ENCODE measurements at places on chromosomes 16 and 17. TPM values are rescaled to one million over a fixed set of nuclear protein-coding genes. Genes with fewer than 3 reads are reported as not detected.

GRCh38 chr17:62703261-62703775 is 75.8 kb downstream of the MRC2 start:
- no peaks in the 10 kb centered on the region for H3K36me3 ChIP-seq
- H3K4me1 ChIP-seq = peaks cover 15% of the 10 kb centered on the region
- peak overlapping the region; percentile 65 for H3K27ac ChIP-seq
- H3K4me3 ChIP-seq = peak overlapping the region; percentile 67

DNA sequence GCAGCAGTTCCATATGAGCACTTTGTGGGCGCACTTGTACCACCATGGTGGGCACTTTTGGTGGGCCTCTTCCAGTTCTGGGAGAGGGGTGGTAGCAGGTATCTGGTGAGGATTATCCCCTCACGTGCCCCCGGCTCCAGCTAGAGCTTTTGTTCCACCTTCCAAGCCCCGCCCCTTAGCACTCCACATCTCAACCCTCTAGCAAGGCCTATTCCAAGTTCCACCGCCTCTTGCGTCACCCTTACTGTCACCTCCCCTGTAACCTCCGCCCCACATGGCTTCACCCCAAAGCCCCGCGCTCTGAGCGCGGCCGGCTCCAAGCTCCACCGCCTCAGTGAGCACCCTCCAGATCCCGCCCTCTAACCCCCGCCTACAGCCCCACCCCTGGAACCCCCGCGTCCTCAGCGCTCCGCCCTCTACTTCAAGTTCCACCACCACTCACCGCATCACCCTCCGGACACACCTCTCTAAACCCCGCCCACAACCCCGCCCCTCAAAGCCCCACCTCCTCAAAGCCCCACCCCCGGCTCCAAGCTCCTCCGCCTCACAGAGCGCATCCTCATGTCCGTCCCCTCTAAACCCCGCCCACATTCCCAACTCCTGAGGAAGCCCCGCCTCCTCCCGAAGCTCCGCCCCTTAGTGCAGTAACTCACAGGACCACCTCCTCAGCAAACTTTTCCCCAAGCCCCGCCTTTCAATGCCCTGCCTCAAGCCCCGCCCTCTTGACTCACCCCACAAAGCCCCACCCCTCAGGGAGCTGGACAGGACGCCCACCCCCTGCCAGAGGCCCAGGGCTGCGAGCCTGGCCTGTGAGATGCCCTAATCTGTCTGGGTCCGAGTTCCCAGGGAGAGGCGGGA is 11.1 kb downstream of the SCN4A start:
- H3K4me3 ChIP-seq = no peak overlapping the region
- no peaks in the 10 kb centered on the region for H3K4me1 ChIP-seq
- no peaks in the 10 kb centered on the region for H3K36me3 ChIP-seq
- no peak overlapping the region for H3K27ac ChIP-seq
- DNase-seq = peak; percentile 79

GRCh38 chr17:81934850-81935708 is 2.0 kb downstream of the PYCR1 start:
- H3K27me3 ChIP-seq = no peaks in the 10 kb centered on the region
- H3K4me1 ChIP-seq = peaks cover 6% of the 10 kb centered on the region
- no peak overlapping the region for H3K27ac ChIP-seq
- no peaks in the 10 kb centered on the region for H3K36me3 ChIP-seq
- no peak for DNase-seq

DNA sequence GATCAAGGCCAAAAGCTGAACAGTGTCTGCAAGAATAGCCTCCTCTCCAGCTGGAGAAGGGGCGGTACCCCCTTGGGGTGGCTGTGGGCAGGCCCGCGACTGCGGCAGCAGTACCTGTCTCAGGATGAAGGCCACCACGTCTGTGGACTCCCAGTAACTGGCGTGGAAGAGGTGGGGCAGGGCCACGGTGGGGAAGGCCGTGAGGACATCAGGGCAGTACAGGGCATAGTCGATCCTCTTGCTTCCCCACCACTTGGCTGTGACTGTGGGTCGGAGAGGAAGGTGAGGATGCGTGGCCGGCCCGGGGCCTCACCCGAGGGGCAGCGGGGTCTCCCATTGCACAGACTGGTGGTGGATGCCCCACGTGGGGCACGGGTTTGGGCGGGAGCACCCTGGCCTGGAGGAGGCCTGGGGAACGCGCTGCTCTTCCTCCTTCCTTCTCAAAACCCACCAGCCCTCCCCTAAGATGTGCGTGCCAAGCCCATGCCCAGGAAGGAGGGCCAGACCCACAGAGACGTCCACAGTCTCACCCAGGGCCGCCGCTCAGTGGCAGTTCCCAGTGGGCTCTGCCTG is 26.0 kb downstream of the PIMREG start:
- no peaks in the 10 kb centered on the region for H3K36me3 ChIP-seq
- DNase-seq = no peak
- no peak overlapping the region for H3K27ac ChIP-seq
- H3K27me3 ChIP-seq = no peaks in the 10 kb centered on the region
- peaks cover 3% of the 10 kb centered on the region for H3K4me1 ChIP-seq

GRCh38 chr16:60989592-60989991 is 1046.6 kb downstream of the CDH8 start:
- DNase-seq = no peak
- H3K36me3 ChIP-seq = no peaks in the 10 kb centered on the region
- H3K4me3 ChIP-seq = no peak overlapping the region
- H3K27me3 ChIP-seq = no peaks in the 10 kb centered on the region

DNA sequence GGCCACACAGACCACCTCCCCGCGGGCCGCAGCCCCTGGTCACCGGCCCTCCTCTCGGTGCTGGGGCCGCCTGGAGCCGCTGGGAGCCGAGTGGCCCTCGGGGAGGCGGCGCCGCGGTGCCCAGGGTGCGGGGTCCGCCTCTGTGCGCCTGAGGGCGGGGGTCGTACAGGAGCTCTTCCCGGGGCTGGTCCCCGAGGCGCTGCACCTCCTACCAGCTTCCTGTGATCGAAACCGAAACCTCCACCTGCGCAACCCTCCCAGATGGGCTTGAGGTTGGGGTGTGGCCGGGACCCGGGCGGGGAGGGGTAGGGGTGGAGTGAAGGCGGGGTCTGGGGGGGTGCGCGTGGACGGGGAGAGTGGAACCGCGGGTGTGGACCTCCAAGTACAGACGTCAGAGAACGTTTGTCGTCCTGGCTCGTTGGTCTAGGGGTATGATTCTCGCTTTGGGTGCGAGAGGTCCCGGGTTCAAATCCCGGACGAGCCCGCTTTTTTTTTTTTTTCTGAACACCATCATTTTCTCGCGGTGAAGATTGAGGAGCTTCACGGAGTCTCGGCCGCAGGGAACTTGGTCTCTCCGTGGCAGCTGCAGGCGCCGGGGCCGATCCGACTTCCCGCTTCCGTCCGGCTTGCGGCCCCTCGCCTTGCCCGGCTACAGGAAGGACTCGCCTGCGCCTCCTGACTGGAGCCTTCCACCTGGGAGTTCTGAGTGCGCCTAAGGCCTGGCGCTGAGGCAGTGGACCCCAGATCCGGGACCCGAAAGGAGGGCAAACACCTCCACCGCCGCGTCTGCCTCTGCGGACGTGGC is 23.9 kb downstream of the ZNF213 start:
- peak overlapping the region; percentile 76 for H3K4me3 ChIP-seq
- H3K27ac ChIP-seq = peak overlapping the region; percentile 40
- no peaks in the 10 kb centered on the region for H3K4me1 ChIP-seq
- H3K27me3 ChIP-seq = no peaks in the 10 kb centered on the region
- no peaks in the 10 kb centered on the region for H3K36me3 ChIP-seq

GRCh38 chr17:64073771-64074703 is 53.6 kb upstream of the ICAM2 start:
- no peak overlapping the region for H3K27ac ChIP-seq
- H3K4me3 ChIP-seq = no peak overlapping the region
- H3K36me3 ChIP-seq = peaks cover 32% of the 10 kb centered on the region
- H3K4me1 ChIP-seq = no peaks in the 10 kb centered on the region
- H3K27me3 ChIP-seq = no peaks in the 10 kb centered on the region

DNA sequence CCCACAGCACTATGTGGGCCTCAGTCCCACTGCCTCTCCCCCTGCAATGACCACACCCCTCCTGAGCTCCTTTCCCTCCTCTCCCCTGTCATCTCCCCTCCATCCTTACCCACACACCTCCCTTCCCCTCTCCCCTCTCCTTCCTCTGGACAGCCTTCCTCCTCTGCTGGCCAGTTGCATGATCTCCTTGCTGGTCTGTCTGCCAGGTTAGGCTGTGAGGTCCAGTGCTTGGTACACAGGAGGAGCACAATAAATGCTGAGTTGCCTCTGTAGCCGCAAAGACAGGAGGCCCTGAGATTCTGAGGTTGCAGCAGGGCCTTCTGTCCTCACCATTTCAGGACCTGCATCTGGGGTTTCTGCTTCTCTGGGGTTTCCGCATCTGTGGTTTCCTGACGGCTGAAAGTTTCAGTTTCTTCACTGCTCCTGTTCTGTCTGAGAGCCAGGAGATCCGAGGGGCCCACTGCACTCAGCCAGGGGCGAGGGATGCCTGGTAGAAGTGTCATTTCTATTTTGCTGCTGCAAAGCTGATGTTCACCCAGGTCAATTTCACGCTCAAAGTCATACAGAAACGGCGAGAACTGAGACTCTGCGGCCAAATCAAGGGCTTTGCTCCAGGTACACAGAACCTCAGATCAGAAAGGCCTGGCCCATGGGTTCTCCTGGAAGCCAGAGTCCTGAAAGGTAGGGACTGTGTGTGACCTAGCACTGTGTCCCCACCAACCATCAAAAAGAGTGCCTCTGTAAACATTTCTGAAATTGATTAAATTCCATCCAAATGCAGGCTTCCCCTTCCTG is 4.6 kb upstream of the SLC12A3 start:
- no peak for DNase-seq
- H3K27ac ChIP-seq = no peak overlapping the region
- H3K27me3 ChIP-seq = no peaks in the 10 kb centered on the region

RAB11FIP4 gene
- 9.4 TPM for polyA plus RNA-seq

SECTM1 gene
- 2.1 TPM for polyA plus RNA-seq

Measured in SK-N-SH (cell line).